Esophagus mucosa (tissue), 1 donor: ENCODE measurements at places on chromosomes 2 and 18. TPM values are rescaled to one million over a fixed set of nuclear protein-coding genes. Genes with fewer than 3 reads are reported as not detected.

DNA sequence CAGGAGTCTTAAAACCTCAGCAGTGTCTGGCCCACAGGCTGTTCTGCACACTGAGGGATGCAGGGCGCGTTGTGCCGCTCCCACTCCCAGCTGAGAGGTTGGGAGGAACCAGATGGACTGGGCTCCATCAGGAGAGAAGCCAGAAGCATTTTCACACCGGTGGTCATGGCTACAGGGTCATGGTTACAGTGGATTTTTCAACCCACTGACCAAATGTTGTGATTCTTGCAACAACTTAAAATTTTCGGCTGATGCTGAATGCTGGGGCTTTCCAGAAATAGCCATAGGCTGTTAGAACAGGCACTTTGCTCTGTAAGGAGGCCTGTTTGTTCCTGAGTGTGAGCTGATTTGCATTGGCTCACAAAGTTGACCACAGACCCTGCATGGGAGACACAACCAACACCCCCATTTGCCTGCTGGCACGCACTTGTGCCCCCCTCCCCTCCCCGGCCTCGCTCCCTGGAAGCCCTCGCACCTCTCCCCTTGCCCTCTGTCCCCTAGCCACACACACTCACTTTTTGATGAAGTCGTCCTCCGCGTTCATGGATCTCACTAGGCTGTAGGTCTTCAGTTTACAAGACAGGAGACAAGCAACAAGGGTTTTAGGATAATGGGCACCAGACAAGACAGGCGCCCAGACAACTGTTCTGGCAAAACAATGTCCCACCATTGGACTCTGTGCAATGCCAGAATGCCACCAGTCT is 3.4 kb downstream of the LPIN1 start:
- no peak for ATAC-seq

- no peak for ATAC-seq
These were observed 293.8 kb downstream of the PRKCE start for GRCh38 chr2:45945302-45945717.

DNA sequence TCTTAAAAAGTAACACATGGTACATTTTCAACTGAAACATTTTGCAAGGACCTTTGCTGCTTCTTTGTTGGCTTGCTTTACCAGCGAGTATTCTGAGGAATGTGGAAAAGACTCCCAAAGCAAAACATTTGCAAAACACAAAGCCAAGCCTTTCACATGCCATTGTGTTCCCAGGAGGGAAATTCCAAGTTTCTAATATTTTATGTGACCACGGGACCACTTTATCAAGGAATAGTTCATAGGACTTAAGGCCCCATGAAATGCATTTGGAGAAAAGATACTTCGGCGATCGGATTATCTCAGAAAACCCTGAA is 26.2 kb downstream of the CYP27C1 start:
- ATAC-seq: no peak

- ATAC-seq: no peak
These were observed 86.7 kb upstream of the NCKAP5 start for GRCh38 chr2:133654949-133655348.

- peak; percentile 72 for ATAC-seq
These were observed 25.0 kb downstream of the SERPINB8 start for GRCh38 chr18:63994783-63995399.

DNA sequence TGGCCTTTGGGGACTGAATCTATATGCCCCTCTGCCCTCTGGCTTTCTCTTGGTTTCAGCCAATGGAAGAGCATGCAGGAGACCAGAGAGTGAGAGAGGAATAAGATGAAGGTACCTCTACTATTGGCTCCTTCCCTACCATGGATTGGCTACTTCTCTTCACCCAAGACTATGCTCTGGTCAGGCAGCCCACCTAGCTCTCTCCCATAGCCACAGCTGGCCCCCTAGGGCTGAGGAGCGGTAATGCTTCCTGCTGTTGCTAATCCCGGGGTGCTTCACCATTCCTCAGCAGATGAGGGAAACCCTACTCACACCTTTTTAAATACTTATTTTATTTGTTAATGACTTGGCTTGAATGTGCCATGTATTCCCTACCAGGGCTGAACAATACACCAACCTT is 142.4 kb downstream of the MREG start:
- ATAC-seq: no peak

DNA sequence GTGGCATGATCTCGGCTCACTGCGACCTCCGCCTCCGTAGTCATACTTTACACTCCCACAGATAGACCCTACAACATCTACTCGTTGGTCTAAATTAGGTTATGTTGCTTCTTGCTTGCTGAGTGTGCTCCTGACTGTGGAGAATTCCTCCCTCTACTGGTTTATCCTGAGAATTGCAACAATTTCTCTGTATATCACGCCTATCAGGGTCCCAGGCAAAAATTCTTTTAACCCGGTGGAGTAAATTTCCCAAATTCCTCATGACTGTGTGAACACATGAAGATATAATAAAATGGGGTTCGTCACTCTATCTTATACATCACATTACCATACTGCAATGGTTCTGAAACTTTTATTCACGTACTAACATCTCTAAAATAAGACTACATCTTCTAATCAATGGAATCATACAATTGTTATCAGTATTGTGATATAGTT is 156.7 kb downstream of the EVA1A start:
- ATAC-seq: peak; percentile 55

DNA sequence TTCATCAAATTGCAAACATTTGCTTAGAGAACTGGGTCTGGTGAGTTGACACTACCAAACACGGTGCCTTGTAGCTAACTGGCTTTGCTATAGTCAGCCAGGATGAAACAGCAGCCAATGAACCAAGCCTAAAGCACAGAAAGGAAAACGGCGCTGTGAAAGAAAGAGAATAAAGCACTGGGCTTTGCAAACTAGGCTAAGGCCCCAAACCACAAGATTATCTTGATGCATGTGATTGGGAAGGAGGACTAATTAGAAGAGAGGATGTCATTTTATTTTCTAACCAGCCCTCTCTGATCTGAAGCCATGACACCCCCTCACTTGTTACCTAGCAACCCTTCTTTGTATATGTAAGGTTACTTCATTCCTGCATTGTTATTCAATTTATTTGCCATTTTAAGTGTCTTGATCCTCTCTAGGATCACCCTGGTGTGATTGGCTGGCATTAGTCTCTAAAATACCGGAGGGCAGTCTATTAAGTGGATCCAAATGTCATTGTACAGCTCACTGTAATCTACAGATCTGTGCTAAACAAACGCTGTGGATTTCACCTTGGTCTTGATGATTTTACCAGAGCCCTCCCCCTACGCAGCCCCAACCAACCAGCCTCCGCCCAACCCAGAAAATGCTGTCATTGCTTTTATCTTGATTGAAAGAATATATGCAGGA is 395.4 kb upstream of the ACVR2A start:
- no peak for ATAC-seq

DNA sequence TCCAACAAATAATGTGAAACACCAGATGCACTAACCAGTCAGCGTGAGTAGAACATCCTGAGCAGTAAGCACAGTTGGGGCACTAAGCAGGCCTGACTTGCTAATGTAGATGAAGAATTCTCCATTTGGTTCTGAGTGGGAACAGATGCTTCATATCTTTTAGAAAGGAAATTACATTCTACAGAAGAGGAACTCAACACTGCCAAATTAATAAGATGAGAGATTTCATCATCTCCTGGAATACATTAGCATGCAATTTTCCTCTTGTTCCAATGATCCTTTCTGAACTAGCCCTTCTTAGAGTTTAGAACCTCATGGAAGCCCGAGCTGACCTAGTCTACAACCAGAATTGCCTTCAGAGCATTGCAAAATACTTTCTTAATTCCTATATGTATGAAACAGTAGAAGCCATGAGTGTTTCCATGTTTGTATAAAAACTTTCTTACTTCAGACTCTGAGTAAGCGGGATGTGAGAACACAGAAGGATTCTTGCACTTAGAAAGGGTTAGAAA is 34.8 kb downstream of the COL5A2 start:
- no peak for ATAC-seq

DNA sequence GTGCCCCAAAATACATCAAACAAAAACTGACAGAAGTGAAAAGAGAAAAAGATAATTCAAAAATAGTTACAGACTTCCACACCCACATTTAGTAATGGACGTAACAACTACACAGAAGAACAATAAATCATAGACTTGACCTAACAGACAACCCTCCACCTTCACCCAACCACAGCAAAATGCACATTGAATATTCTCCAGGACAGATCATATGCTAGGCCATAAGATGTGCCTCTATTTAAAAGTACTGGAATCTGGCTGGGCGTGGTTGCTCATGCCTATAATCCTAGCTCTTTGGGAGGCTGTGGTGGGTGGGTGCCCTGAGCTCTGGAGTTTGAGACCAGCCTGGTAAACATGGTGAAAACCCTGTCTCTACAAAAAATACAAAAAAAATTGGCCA is 20.0 kb downstream of the SLC66A2 start:
- ATAC-seq: no peak

- ATAC-seq: no peak
These were observed 56.5 kb downstream of the MGAT5 start for GRCh38 chr2:134310107-134311079.

- peak; percentile 31 for ATAC-seq
These were observed 34.4 kb upstream of the TRAPPC8 start for GRCh38 chr18:31977270-31977872.

Gene GRB14
- 0.36 TPM for total RNA-seq
